ENCODE measurements at places on chromosomes 3 and 15. TPM values are rescaled to one million over a fixed set of nuclear protein-coding genes. Genes with fewer than 3 reads are reported as not detected.

LNP1 gene
- total RNA-seq: 2.8 TPM

GRCh38 chr3:66416556-66417304, 84.1 kb downstream of the LRIG1 start:
- no peak for DNase-seq

DNA sequence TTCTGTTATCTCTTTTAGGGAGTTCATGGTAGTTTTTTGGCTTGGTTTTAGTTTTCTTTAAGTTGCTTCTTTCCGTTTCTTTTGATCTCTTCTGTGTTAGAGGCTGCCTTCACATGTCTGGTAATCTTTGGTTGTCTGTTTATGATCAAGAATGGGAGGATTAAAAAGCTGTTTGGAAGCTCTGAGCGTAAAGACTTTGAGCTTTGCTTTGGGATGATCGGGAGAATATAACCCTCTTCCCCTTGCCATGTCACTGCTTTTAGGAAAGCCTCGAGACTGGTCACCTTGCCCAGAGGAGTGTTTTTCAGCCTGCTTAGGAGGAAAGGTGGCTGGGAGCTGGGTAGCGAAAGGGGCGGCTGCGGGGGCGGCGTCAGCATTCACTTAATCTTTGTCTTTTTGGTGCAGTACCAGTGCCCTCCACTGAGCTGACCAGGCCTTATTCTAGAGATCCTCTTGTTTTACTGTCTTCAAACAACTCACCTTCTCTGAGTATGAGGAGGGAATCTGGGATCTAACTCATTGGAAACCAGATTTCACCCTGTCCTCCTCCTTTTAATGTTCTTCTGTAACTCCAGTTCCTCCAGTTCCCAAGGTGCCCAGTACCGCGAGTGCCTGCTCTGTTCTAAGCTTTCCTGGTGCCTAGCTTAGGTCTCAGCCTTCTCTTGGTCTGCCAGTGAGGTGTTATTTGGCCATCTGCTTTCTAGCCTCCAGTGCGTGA, 15.5 kb downstream of the TATDN2 start:
- DNase-seq: peak; percentile 37

- DNase-seq: no peak
These were observed 258.9 kb downstream of the FHIT start for GRCh38 chr3:60992395-60992794.

DNA sequence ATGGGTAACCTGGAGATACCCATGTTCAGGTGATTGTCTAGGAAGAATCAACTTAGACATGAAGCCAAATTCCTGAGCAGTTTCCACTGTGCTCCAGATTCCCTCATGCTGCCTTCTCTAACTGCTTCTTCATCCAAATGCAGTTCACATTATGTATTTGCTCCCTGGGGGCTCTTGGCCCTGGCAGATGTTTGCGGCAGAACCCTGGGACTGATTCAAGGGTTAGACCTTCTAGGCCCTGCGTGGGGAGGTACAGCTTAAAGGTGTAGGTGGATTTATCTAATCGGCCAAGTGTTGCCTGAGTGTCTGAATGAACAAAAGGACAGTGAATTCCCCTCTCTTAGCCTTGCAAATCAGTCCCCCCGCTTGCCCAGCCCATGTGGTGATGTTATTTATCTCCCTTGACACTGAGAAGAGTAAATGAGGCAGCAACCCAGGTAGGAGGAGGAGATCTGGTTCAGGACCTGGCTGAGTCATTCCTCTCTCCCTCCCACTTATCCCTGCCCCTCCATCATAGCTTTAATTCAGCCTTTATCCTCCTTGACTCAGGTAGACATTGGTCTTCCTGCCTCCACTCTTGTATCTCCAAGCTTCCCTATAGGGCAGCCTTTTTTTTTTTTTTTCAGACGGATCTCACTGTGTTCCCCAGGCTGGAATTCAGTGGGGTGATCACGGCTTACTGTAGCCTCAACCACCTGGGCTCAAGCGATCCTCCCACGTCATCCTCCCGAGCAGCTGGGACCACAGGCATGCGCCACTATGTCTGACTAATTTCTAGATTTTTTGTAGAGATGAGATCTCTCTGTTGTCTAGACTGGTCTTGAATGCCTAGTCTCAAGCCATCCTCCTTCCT, 54.8 kb downstream of the MAGEF1 start:
- no peak for DNase-seq

DNA sequence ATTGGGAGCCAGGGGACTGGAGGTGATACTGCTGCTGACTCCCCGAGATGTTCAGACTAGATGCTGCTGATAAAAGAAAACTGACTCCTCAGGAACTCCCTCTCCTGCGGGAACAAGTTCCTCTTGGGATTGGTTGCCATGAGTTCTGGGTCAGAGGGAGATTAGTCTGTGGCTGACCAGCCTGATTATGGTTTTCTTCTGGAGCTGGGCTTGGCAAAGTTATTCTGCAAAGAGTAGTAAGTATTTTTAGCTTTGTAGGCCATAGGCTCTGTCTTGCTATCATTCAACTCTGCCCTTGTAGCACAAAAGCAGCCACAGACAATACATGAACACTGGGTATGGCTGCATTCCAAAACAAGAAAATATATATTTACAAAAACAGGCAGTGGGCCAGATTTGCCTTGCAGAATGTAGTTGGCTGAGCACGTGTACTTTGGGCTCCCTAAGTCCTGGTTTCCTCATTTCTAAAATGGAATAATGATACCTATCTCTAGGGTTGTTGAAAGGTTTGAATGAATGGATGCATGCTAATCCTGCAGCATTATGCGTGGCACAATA, 796.8 kb downstream of the AGBL1 start:
- no peak for DNase-seq

DNA sequence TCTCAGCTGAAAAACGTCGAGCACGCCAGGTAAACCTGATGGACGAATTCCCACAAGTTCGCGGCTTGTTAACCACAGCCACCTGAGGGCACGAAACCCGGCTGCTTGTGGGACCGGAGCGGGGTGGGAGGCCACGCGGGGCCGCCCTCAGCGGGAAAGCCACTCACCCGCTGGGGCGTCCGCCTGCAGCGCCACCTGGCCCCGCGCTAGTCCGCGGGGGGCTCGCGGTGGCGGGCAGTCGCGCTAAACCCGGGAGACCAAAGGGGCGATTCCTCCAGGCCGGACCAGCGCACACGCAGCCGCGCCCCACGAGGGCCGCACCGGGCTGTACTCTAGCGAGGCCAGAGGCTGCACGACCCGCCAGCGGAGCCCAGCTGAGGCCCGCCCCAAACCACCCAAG, 15.7 kb upstream of the CFAP161 start:
- no peak for DNase-seq

DNA sequence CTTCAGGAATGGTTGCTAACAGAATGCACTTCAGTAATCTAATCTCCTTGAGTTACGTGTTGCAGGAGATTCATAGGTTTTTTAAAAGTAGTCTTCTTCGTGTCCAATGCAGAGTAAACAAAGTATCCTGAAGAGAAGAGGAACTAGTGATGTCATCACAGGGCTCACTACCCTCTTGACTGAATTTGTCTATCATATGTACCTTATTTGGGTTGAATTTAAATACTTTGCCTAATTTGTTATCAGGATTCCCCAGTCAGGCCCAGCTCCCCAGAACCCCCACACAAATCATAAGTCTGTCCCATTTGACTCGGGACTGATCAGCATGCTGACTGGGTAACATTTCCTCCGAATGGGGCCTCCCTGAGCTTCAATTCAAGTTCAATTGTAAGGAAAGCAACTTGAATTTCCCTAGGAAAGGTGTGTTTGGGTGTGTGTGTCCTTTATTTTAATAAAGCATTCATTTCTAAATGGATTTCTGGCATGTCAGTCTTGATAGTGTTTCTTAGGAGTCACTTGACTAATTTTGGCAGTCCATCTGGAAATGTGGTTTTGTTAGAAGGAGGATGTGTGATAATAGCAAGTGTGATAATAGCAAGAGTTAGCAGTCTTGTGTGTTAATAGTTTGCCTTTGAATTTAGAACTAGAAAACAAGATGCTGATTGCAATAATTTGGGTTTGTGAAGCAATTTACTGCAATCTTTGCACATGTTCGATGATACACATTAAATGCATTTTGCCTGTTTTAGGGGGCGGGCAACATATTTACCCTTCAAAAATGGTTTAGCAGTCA, 21.9 kb downstream of the OXNAD1 start:
- DNase-seq: no peak

- DNase-seq: no peak
These were observed 37.2 kb downstream of the MGLL start for GRCh38 chr3:127784865-127785710.

GRCh38 chr15:80283531-80283930, 31.5 kb upstream of the CTXND1 start:
- no peak for DNase-seq

GRCh38 chr3:64228110-64228509, 2.8 kb upstream of the PRICKLE2 start:
- DNase-seq: no peak

GRCh38 chr3:109687626-109688025, 350.3 kb upstream of the DPPA4 start:
- no peak for DNase-seq

GRCh38 chr15:60392601-60392985, 5.2 kb downstream of the ANXA2 start:
- DNase-seq: no peak

- DNase-seq: no peak
These were observed 954.3 kb downstream of the SQOR start for GRCh38 chr15:46589088-46589487.
